ENCODE measurements at places on chromosomes 16 and 17.

- DNase-seq = no peak
These were observed 22.6 kb downstream of the PRDM7 start for GRCh38 chr16:90054554-90054953.

DNA sequence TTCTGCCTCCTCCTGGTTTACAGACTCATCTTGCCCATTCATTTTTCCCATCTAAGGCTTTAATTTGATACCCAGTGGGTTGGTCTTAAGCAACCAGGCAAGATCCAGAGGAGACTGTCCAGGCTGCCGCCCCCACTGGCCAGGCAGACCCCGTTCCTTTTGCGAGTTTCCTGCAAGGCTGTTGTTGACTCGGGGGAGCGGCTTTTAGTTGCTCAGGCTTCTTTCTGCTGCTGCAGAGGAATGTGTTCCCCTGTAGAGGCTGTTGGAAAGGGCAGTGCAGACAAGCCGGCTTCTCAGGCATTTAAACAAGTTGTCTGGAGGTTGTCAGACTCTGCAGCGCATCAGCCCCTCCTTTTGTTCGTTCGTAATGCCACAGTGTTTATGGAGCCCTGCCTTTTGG lies 231.2 kb downstream of the PRKCA start:
- no peak for DNase-seq

DNA sequence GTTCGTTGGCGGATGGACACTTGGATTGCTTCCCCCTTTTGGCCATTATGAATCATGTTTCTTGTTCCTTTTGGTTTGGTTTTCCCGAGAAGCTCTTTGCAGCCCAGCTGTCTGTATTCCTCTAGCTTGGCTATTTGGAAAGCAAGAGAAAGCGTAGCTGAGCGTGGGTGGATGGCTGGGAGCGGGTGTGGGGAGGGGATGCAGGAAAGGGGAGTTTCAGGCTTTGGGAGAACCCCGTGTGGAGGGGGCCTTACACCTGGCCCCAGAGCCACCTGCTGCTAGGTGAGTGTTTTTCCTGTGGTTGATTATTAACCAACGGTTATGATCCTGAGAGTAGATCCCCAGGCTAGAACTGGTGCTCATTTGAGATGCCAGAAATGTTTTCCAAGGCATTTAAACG lies 103.7 kb downstream of the RAP1GAP2 start:
- DNase-seq = no peak

- no peak for DNase-seq
These were observed 66.1 kb upstream of the ANKFN1 start for GRCh38 chr17:56087199-56087598.

DNA sequence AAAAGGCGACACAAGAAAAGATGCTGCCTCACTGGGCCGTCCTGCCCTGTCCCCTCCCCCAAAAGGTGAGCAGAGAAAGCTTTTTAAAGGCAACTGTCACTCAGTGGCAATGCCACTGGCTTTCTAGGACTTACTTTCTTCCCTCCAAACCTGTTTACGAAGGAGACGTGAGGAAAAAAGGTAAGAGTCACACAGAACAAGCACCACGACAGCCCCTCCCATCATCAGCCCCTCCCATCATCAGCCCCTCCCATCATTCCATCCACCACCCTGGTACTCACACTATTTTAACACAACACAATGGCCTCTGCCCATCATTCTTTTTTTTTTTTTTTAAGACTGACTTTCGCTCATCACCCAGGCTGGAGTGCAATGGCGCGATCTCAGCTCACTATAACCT lies 77.1 kb downstream of the NXN start:
- DNase-seq = no peak

- no peak for DNase-seq
These were observed 5.0 kb upstream of the RARA start for GRCh38 chr17:40303708-40304551.

DNA sequence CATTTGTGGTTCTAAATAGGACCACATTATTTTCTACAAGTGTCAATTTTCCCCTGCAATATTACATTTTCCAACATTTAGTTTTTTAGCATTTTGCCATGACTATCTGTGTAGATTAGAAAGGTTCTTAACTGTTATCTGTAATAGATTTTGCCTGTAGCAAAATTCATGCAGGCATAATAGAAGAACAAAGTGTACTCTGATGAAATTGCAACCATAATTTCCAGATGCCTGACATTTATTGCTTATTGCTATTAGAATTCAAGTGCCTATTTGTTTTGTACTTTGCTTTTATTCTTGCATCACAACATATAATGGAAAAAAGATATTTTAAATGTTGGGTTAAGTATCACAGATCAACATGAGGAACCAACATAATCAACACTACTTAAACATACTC lies 337.7 kb downstream of the TOX3 start:
- DNase-seq = no peak

DNA sequence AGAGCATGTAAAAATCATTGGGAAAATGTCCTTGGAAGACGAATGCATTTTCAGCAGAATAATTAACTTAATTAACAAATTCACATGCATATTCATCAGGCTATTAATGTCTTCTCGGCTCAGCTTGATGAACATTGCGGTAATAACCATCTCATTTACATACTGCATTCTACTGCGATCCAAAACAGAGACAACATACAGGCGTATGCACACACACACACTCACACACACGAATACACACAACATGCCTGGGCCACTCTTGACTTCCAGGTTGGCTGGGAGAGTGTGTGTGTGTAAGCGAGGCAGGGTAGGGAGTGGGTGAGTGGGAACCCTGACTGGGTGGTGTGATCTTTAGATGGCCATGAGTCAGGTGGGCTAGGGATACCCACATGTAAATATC lies 44.7 kb downstream of the NEUROD2 start:
- no peak for DNase-seq

DNA sequence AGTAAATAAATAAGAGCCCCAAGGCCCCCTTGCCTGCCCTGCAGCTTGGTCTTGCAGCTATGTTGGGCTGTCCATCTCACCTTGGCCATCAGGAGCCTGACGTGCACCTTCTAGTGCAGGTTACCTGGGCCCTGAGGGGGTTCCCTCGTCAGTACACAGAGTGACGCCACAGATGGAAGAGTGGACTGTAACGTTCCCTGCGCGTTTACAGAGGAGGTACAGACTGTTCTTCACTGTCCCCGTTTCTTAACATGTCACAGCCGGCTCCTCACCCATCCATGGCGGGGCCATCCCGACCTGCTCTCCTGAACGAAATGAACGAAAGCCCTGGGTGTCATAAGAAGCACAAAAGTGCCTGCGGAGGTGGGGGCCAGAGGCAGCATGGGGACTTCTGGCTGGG lies 15.9 kb upstream of the FASN start:
- no peak for DNase-seq

GRCh38 chr17:73429440-73430164 lies 117.8 kb upstream of the CDC42EP4 start:
- peak; percentile 92 for DNase-seq

DNA sequence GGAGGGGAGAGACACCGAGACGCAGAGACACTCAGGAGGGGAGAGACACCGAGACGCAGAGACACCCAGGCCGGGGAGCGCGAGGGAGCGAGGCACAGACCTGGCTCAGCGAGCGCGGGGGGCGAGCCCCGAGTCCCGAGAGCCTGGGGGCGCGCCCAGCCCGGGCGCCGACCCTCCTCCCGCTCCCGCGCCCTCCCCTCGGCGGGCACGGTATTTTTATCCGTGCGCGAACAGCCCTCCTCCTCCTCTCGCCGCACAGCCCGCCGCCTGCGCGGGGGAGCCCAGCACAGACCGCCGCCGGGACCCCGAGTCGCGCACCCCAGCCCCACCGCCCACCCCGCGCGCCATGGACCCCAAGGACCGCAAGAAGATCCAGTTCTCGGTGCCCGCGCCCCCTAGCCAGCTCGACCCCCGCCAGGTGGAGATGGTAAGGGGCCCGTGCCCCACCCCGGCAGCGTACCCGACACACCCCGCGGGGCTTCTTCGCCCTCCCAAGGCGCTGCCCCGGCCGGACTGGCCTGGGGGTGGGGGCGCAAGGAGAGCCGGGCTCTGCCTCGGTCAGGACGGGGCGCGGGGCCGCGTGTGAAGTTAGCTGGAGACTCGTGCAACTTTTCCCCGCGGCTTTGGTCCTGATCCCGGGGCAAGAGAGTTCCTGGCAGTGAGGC lies 427 bp downstream of the PPP1R1B start:
- DNase-seq = no peak

- DNase-seq = no peak
These were observed 28.5 kb upstream of the MEAK7 start for GRCh38 chr16:84532855-84533486.

- DNase-seq = no peak
These were observed 97.0 kb upstream of the MON1B start for GRCh38 chr16:77093999-77094398.

Measured in HL-60 (cell line).